Activated CD4-positive, alpha-beta T cell treated with anti-CD3 and anti-CD28 coated beads for 1 hour (primary cell): ENCODE measurements at places on chromosomes 4 and X.

DNA sequence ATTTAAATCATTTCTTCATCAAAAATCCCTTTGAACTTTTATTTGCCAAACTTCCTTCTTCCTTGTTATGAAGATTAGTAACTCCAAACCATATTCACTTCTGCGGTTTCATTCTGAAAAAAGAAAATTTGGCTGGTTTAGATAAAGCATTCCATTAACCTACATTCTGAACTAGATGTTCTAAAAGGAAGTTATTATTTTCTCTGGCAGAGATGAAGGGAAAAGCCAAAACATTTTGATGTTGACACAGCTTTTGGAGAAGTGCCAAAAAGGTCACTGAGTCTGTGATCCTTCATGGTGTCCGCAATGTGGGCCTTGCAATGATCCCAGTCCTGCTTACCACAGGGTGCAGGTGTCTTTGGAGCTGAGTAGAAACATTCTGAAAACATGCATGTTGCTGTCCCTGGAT lies 36.0 kb downstream of the CXCL8 start:
- DNase-seq: no peak

DNA sequence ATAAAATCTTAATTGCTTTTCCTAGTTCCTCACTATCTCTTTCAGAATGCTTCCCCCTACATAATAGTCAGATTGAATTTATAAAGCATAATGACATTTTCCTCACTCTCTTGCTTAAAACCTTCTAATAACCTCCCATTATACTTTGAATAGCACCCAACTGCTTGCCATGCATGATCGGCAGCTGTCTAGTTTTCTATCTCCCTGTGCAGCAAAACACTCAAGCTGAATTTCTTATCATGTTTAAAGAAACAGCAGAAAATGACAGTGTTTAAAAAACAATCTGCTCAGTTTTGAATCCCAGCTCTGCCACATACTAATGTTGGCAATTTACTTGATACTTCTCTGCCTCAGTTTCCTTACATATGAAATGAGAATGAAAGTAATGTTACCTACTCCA lies 947.1 kb upstream of the HS3ST1 start:
- no peak for DNase-seq

GRCh38 chr4:121164291-121164690 lies at the start of gene TNIP3:
TNIP3 (minus strand) TSS chr4:121164321; CDS start chr4:121164125, 196 bp downstream.
- no peak for DNase-seq

DNA sequence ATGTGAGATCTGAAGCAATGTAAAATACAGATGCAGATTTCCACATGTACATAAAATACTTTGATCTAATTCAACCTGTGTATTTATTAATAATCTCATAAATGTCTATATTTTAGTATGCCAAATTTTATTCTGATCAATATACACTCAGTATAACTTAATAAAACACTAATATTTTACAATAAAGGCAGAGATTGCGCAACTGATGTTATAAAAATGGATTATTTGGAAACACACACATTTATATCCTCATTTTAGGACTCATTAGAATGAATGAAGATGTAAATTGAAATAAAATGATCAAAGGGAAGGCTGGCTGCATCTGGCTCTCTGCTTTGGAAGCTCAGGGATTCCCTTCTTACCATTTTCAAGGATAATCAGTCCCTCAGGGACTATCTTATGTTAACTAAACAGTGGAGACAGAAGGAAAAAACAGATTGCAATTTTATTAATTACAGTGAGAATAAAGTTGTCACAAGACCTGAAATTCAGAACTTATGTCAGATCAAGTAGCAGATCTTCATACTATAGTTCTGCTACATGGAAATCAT lies 900.9 kb upstream of the EPHA5 start:
- DNase-seq: no peak

- no peak for DNase-seq
Observed at GRCh38 chrX:110734894-110735541, 60.6 kb downstream of the CHRDL1 start.

DNA sequence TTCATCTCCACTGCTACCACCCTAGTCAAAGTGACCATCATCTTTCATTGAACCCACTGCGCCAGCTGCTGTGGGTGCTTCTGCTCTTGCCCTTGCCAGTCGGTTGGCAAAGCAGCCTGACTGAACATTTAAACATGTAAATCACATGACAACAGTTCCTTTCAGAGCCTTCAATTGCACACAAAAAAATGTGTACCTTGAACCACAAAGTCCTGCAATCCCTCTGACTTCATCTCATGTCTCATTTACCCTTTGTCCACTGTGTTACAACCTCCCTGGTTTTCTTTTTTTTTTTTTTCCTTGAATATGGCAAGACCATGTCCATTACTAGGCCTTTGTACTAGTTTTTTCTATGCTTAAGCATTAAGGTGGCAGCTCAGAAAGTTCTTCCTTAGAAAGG lies 183.5 kb downstream of the GBA3 start:
- DNase-seq: no peak

DNA sequence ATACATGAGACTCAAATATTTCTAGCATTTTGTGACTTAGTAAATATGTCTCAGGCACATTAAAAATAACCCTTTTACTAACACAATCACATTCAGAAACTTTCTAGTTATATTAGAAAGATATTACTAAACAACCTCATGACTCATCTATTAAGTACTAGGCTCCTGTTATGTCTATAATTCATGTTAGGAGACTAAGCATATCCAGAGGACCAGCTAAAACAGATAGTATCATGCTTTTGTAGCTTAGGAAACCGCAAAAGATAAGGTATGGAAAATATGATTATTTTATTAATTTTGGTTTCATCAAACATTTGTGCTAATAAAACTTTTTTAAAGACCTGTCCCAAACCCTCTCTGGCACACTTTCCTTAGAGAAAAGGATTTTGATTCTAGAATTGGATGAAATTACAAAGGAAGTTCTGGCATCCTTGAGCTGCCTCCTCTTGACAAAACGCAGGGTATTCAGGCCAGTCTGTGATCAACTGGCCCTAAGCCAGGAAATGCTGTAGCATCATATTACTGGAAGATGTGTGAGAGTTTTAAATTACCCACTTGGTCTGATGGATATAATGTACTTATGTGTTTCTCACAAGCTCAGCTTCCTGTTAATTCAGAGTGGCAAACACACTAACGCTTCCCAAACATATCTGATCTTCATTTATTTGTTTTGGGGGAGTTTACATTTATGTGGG lies 60.4 kb downstream of the NRK start:
- DNase-seq: no peak

- DNase-seq: no peak
Observed at GRCh38 chr4:1112174-1112820, 1.1 kb downstream of the RNF212 start.

GRCh38 chrX:87515836-87516235 lies 1.8 kb upstream of the KLHL4 start:
- DNase-seq: no peak

GRCh38 chr4:41477181-41477905 lies 60.6 kb upstream of the LIMCH1 start:
- no peak for DNase-seq

- DNase-seq: no peak
Observed at GRCh38 chr4:164192844-164193243, 561.1 kb upstream of the SMIM31 start.

DNA sequence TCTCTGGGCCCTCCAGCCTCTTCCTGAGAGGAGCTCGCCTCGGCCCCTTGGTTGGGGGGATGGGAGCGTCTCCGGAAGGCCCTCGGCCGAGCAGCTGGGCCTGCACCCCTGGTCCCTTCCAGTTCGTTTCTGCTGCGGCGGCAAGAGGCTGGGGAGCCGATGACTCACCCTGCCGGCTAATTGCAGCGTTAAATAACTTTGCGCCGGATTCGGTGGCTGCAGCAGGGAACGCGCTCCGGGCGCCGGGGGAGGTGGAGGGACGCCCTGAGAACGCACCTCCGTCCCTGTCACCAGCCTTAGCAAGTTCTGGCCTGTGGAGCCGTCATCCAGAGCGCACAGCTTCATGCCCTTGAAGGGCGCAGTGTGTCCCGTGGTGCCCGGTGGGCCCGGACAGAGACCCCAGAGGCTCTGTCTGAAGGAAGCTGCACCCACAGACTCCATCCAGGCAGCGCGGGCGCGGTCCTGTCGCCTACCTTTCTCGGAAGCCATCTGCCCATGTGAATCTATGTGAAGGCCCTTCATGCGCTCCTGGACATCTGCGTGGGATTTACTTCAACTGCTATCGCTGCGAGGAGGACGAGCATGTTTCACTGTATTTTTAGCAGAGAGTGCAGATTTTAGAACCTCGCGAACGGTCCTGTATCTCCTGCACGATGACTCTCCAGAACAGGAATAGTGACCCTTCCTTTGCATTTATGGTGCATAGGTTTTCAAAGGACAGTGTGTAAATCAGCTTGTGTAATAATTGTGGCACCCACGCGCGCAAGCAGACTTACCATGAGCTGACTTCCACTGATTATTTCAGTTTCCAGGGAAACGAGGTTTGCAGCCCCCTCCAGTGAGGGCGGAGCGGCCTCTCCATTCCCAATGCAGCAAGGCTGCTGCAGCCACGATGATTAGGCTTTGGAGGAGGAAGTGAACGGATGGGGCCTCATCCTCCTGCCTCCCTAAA lies 1.7 kb upstream of the TMEM271 start:
- no peak for DNase-seq

DNA sequence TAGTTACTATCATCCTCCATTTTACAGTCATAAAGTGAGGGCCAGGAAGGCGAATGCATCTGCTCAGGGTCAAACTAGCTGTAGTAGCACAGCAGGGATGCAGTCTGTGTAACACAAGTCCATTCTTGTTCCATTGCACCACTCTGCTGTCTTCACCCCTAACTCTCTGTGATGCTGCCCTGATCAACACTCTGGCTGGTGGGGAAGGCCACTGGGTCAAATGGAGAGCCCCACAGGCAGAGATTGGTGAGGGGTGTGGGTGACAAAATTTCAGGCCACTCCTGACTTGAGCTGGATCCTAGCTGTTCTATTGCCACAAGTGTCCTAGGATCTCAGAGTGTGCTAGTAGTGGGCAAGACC lies 136.5 kb downstream of the PJA1 start:
- DNase-seq: no peak

GRCh38 chrX:41180194-41180908 lies 95.1 kb downstream of the USP9X start:
- peak; percentile 17 for DNase-seq

DNA sequence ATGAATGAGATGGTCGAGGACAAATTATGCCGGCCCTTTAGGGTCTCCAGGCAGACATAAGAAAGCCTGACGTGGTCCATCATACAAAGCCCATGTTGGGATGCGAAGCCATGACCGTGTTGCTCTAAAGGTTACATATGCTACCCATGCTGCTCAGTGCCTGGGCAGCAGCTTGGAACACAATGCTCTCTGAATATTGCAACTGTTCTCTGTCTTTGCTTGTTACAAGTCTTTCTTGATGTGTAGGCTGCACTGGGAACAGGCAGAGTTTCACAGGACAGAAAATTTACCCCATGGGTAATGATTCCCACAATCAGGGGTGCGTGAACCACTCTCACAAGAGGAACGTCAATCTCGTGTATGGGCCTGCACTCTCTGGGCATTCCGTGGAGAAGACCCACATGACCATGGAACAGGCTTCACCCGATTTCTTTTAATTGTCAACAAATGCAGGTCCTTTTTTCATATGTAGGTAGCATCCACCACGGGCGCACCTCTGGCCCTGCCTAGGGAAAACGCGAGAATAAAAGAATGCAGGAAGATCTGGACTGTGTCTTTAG lies 66.3 kb downstream of the NBDY start:
- no peak for DNase-seq

- no peak for DNase-seq
Observed at GRCh38 chr4:24624381-24624780, 40.0 kb upstream of the DHX15 start.

GRCh38 chrX:152824841-152825374 lies 5.6 kb downstream of the CETN2 start:
- no peak for DNase-seq

- no peak for DNase-seq
Observed at GRCh38 chr4:157964463-157964862, 208.4 kb downstream of the GASK1B start.

GRCh38 chr4:159296061-159296460 lies 193.2 kb downstream of the RAPGEF2 start:
- no peak for DNase-seq

DNA sequence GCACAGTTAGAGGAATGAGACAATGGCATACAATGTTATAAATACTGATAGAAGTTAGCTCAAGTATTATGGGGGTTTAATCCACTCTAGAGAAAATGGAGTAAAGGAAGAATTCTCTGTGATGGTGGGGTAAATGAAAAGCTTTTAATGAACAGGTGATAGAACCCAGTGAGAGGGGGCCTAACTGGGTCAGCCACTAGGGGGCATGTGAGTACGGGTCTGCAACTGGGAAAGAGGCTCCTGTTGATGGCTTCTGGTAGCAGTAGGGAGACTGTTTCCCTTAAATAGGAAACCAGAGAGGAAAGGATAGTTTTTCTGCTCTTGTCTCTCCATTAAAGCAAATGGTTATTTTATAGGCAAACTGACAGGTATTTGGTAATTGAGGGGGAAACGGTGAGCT lies 132.8 kb upstream of the GPR101 start:
- no peak for DNase-seq

GRCh38 chrX:107549504-107549903 lies 78.8 kb upstream of the PRPS1 start:
- no peak for DNase-seq

GRCh38 chrX:143500751-143501150 lies 16.5 kb downstream of the SPANXN3 start:
- DNase-seq: no peak

DNA sequence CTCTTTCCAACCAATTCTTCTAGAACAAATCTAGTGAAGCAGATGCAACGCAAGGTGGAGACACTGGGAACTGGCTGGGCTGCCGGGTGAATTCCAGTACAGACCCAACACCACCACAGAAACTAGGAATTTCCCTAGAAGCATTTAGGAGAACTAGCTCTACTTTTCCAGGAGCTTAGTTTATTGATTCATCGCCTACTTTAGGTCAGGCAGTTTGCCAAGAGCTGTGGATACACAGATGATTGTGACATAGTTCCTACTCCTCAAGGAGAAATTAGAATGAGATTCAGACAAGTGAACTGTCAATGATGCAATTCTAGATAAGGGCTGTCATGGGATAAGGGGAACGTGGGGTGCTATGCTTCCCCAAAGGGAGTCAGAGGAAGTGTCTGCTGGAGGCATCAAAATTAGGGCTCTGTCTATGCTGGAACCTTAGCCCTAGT lies 350.0 kb downstream of the CAMK2D start:
- DNase-seq: no peak

DNA sequence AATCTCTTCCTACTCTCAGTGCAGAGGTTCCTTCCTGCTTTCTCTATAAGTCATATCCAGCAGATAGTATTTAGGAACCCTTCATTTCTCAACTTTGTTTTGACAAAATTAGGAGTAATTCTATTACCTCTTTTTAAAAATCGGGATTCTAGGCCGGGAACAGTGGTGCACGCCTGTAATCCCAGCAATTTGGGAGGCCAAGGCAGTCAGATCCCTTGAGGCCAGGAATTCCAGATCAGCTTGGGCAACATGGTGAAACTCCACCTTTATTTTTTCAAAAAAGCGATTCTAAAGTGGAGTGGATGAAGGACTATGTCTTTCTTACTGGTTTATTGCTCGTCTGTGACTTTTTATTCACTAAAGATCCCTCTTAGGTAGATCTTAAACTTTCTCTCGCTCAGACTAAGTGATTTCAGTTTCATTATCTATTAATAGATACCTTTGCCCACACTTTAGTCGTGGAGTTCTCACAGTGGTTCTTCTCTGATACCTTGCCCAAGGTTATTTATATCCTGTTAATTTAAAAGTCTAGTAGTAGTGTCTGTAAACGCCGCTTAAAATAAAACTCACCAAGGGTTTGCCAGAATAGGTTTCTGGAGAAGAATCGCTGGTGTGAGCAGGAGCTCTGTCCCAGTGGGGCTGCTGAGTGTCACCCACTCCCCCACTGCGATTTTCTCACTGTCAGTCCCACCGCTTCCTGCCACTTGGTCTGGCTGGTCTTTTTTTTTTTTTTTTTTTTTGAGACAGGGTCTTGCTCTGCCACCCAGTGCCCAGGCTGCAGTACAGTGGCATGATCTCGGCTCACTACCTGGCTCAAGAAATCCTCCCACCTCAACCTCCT lies 27.0 kb upstream of the TMEM131L start:
- DNase-seq: no peak
